ENCODE measurements at places on chromosomes 6 and 20. TPM values are rescaled to one million over a fixed set of nuclear protein-coding genes. Genes with fewer than 3 reads are reported as not detected.

- DNase-seq = no peak
These were observed 714 bp upstream of the RTEL1 start for GRCh38 chr20:63657260-63657936.

GRCh38 chr20:4625687-4626086 lies 96.0 kb upstream of the PRND start:
- no peak for DNase-seq

- DNase-seq = no peak
These were observed 72.9 kb upstream of the GLP1R start for GRCh38 chr6:38975621-38976049.

DNA sequence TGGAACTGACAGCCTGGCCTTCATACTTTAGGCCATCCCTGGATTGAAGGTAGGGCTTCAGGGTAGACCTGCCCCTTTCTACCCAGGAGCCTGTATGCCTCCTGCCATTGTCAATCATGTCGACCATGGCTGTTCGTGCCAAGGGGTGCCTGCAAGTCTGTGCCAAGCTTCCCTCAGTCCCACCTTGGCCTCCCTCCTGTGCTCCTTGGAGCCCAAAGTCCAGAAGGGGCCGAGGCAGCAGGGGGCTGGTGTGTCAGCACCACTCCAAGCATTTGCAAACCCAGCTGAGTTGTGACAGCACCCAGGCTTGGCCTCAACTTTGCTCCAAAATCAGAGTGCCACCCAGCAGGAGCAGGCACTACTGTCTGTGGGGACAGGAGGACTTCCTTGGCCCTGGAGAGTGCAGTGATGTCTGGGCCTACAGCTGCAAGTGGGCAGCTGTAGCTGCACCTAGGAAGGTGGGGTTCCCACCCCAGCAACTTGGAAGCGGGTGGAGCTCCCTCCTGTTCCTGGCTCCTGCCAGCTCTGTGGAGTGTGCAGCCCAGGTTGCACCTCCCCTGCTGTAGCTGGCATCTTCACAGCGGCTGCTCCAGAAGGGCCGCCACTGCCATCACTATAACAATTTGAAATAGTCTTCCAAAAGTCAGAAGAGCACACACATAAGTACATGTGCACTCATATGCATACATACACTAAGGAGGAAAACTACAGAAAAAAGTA lies 1719.3 kb downstream of the HACE1 start:
- DNase-seq = no peak

GRCh38 chr6:44190715-44191114 lies 26.0 kb upstream of the MYMX start:
- DNase-seq = no peak

- no peak for DNase-seq
These were observed 33.3 kb upstream of the JAG1 start for GRCh38 chr20:10707068-10707467.

- DNase-seq = no peak
These were observed 44.9 kb downstream of the MDFI start for GRCh38 chr6:41683273-41683522.

DNA sequence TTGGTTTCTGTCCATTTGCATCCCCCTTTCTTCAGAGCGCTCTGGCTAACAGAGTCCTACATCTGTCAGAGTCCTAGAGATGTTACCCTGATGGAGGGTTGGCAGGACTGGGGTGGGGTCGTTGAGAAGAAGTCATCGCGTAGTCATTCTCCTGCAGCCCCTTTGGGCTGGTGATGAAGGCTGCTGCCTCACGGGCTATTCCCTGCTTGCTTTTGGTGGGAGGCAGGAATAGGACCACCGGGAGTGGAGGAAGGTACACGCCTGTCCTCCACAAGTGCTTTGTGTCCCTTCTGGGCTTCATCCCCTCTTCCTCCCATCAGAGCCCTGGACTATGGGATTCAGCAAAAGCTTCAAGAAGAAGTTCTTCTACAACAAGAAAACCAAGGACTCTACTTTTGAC lies 20.9 kb downstream of the CCDC167 start:
- DNase-seq = no peak

DNA sequence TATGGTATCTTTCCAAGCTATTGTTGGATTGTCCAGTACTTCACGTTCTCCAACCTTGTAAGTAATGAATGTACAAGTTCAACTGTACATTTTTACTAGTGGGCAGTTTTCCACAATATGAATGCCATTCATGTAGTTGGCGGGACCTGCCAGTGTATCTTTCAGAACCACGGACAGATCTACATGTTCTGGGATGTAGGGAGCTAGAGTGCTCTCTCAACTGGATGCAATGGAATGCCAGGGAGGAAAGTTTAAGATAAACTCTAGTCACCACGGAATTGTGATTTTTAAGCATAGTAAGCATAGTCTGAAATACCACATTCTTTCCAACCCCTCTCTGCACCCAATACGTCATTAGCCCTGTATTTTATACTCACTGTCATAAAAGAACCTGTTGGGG lies 21.5 kb upstream of the HLA-C start:
- no peak for DNase-seq

DNA sequence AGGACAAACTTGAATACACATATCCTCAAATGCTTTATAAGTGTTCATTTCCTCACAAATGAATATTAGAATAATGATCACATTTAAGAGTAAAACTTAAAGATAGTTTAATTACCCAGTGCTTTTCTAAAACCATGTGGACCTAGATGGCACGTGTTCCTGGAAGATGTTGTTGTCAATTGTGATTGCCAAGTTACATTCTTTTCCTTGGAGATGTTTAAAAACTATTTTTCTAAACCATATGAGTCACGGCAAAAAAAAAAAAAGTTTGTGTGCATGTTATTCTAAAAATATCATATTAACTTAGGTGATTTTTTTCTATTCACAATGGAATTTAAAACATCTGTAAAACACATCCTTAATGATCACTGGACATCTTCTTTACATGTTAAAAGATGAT lies 51.1 kb downstream of the RCAN2 start:
- no peak for DNase-seq

- no peak for DNase-seq
These were observed 17.0 kb downstream of the ADGRB3 start for GRCh38 chr6:68652117-68652536.

DNA sequence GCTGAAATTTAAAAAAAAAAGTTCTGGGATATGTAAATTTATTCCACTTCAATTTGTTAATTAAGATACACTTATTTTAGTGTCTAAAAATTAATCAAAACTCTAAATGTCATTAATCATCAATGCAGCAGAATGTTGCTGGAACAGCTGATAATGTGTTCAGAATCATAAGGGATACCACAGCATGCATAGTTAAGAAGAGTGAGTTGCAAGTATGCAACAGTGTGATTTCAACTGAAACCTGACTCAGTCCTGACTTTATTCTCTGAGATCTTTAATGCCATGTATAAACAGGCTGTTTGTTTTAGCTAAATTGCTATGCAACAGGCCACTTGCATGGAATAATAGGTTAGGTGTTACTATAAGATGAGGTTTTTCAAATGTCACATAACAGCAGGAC lies 1.4 kb downstream of the GRIK2 start:
- DNase-seq = no peak

DNA sequence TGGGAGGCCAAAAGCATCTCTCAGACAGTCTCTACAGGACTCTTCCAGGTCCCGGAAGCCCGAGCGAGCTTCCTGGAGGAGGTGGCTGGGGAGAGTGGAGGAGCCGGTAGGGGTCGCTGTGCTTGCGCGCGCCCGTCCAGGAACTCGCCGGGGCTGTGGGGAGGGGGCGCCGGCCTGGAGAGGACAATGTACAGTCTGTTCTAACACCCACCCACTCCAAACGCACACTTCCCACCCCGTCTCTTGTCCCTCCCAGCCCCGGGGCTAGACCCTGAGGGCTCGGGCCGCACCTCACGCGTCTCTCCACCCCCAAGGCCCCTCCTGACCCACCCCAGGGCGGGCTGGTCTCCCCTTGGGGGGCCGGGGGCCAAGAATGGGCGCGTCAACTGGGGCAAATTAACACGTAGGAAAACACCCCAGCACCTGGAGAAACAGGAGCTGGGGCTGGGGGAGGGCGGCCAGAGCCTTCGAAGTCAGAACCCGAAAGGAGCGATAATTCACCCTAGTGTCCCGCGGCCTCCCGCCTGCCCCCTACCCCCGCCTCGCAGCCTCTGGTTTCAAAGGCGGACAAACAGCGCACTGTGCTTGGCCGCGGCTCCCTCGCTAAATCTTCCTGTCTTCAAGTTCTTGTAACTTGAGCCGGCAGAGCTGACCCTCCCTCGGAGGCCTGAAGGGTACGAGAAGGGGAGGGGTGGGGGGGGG lies 103.2 kb upstream of the FOXP4 start:
- no peak for DNase-seq

DNA sequence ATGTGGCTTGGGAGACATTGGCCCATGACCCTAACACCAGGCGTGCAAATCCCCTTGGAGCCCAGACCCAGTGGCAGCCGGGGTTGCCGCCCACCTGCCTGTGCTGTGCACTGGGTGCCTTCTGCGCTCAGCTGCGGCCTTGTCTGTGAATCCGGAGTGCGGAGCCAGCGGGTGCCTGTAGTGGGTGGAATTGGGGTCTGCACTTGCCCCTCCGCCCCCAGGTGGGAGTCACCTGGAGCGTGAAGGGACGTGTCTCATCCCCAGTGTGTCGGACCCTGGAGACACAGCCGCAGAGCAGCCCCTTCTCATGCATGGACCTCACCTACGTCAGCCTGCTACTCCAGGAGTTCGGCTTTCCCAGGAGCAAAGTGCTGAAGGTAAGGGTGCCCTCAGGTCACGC lies 22.9 kb upstream of the PYGB start:
- DNase-seq = peak; percentile 71

DNA sequence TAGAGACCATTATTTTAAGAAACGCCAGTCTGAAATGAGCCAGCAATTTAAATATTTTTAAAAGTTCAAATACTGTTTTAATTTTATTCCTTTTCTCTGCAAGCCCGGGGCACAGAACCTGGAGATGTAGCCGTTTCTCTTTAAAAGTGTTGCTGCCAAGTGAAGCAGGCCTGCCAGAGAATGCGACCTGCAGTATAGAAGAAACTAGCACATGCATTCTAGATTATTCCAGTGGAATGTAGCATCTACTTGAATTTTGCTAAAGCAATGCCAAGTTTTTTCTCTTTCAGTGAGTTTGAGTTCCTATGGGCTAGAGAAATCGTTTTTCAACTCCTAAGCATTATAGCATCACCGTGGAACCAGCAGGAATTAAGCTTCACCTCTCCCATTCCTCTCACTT lies 101.3 kb downstream of the QRSL1 start:
- no peak for DNase-seq

DNA sequence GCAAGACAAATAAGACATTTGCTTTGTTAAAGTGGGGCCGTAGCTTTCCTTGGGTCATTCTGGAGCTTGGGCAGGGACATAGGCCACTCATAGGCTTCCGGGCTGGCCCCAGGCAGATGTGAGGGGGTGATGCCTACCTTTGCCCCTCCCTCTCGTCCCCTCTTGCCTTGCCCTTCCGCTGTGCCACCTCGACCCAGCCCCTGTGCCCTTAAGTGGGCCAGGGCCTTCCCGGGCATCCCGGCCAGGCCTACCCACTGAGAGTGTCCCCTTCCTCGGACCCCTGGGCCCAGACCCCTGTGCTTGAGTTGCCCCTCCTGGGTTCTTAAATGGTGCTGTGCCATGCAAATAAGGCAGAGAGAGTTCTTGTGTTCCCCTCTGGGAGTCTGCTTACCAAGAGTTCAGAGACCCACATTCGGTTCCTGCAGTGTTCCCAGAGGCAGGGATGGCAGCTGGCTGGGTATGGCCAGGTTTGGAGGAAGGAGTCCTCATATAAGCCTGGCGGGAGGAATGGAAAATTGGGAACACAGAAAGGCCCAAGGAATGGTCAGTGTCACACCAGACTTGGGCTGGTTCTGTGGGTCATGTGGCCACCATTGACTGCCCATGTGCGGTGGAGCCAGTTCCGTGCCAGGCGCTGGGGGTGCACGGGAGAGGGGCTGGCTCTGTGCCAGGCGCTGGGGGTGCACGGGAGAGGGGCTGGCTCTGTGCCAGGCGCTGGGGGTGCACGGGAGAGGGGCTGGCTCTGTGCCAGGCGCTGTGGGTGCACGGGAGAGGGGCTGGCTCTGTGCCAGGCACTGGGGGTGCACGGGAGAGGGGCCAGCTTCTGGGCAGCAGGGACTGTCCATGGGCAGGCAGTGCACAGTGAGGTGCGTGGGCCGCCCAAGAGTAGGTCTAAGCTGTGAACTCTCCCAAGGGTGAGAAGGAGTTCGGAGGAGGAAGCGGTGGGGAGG lies 173.5 kb upstream of the SNX9 start:
- DNase-seq = peak; percentile 55

- no peak for DNase-seq
These were observed 64.7 kb upstream of the RPS6KA2 start for GRCh38 chr6:166691746-166692145.

GRCh38 chr6:137820425-137820824 lies 46.6 kb upstream of the TNFAIP3 start:
- no peak for DNase-seq

DNA sequence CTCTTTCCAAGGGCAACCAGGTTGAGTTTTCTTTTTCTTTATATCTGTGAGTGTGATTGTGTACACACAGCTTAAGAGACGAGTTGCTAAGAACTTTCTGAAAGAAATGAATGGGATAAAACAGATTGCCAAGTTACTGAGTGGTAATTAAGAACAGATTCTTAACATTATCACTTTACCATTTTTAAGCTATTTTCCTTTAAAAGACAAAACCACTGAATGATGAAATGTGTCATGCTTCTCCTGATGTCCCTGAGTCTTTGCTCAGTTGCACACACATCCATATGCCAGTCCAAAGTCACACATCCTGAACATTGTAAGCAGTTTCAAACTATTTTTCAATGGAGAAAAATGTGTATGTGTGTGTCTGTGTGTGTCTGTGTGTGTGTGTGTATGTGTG lies 5.5 kb upstream of the DAAM2 start:
- no peak for DNase-seq

GRCh38 chr6:90251295-90251992 lies 45.2 kb downstream of the BACH2 start:
- no peak for DNase-seq

GRCh38 chr6:18467741-18468502 lies 80.8 kb downstream of the RNF144B start:
- DNase-seq = no peak

- no peak for DNase-seq
These were observed 160.0 kb downstream of the SOD2 start for GRCh38 chr6:159533016-159533415.

Gene HAO1
- total RNA-seq = not detected

Gene KCNK16
- total RNA-seq = not detected

Gene TFAP2A
- total RNA-seq = 97.0 TPM

Gene CLDN20
- total RNA-seq = not detected

Gene TUBB2B
- 13.3 TPM for total RNA-seq

Gene RNF182
- 0.80 TPM for total RNA-seq

Gene LY6G6C
- total RNA-seq = 80.0 TPM

Gene MRAP2
- total RNA-seq = 1.9 TPM

Gene OXT
- 2.0 TPM for total RNA-seq

Gene GPX5
- total RNA-seq = not detected

Gene ASIP
- not detected for total RNA-seq

Gene PTGIS
- total RNA-seq = 8.6 TPM

All from suprapubic skin (tissue), 4 donors.